HepG2 (cell line): ENCODE measurements at places on chromosomes 5 and 9. TPM values are rescaled to one million over a fixed set of nuclear protein-coding genes. Genes with fewer than 3 reads are reported as not detected.

GRCh38 chr9:30622561-30622960, 1761.9 kb upstream of the ACO1 start:
- no peak overlapping the region for H3K27ac ChIP-seq
- no peak for DNase-seq
- no peaks in the 10 kb centered on the region for H3K27me3 ChIP-seq
- no peak overlapping the region for H3K4me3 ChIP-seq
- H3K4me1 ChIP-seq: no peaks in the 10 kb centered on the region

- H3K27ac ChIP-seq: no peak overlapping the region
- no peak overlapping the region for H3K4me3 ChIP-seq
Observed at GRCh38 chr9:131740898-131741297, 1.0 kb upstream of the RAPGEF1 start.

- peaks cover 12% of the 10 kb centered on the region for H3K4me1 ChIP-seq
- no peak for DNase-seq
- no peak overlapping the region for H3K4me3 ChIP-seq
- H3K36me3 ChIP-seq: no peaks in the 10 kb centered on the region
- no peaks in the 10 kb centered on the region for H3K27me3 ChIP-seq
Observed at GRCh38 chr5:180046656-180047055, 24.9 kb downstream of the RNF130 start.

DNA sequence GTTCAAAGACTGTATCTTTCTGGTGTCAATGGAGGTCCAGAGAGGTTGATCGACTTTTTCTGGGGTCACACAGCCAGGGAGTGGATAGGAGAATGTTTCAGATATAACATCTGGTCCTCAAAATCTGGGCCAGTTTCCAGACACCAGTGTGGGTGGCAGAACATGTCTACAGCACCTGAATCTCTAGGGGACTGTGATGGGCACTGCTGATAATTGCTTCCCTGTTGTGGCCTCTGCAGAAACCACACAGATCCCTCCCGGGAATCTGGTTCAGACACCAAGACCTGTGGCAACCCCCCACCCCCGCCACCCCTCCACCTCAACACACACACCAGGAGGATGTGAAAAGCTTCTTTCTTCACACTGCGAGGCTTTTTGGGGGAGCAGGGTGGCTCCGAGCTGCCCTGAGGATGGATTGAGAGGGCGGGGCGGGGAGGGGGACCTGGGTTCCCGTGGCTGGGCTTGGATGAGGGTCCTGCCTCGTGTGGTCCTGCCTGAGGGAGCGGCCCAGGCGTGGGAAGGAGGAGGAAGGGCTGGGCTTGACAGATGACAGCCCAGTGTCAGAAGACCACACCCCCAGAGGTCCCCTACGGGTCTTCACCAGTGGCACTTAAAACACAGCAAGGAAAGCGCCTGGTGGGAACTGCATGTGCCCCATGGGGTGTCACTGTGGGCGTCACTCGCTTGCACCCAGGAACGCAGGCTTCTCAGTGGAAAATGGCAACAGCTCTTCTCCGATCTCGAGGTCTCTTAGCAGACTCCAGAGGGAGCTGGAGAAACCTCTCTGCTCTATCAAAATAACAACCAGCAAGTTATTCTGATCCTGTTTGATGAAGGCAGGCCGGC, 55.2 kb downstream of the TRIP13 start:
- no peaks in the 10 kb centered on the region for H3K4me1 ChIP-seq
- no peak for DNase-seq
- H3K27me3 ChIP-seq: peaks cover 21% of the 10 kb centered on the region
- no peaks in the 10 kb centered on the region for H3K36me3 ChIP-seq
- H3K27ac ChIP-seq: no peak overlapping the region
- no peak overlapping the region for H3K4me3 ChIP-seq

DNA sequence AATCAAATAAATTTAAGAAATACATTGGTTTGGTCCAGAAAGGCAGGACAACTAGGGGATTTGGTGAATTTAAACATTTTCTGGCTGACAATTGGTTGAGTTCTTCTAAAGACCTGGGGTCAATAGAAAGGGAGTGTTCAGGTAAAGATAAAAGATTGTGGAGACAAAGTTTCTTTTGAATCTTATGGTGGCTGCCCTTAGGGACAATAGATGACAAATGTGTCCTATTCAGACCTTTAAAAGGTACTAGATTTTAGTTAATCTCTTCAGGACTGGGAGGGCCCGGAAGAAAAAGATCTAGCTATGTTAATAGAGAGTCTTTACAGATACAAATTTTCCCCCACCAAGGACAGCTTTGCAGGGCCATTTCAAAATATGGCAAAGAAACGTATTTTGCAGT, 35.9 kb downstream of the PLEKHG4B start:
- H3K27ac ChIP-seq: no peak overlapping the region
- H3K27me3 ChIP-seq: no peaks in the 10 kb centered on the region; the same call in 2 of the 3 replicates
- no peaks in the 10 kb centered on the region for H3K4me1 ChIP-seq
- DNase-seq: no peak

DNA sequence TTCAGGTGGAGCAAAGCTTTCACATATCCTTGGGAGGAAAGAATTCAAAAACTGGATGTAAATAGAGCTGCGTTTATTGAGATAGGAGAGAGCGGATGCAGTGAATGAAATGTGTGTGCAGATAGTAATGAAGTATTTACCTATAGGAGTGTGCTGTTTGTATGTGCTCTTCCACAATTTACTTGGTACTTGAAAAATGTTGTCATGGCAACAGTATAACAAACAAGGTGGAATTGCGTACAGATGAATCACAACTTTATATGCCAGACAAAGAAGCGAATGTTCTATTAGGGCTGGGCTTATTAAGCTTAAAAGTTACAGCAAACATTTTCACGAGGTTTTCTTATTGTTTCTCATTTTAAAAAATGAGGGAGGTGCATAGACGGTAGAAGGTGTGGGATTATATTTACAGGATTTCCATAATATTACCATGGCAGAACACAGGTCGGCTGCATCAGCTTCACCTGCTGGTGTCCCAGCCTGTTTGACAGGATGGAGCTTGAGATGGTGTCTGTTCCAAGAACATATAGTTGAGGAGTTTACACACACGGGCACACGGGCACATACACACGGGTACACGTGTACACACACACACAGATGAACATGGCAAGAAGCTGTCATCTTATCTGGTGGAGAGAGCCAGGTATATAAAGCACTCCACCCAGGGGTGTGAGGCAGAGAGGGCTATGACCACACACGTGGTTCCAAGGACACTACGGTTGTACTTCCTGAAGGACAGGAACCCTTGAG, 155.7 kb downstream of the RMI1 start:
- H3K27ac ChIP-seq: no peak overlapping the region
- DNase-seq: no peak
- no peaks in the 10 kb centered on the region for H3K27me3 ChIP-seq
- H3K36me3 ChIP-seq: no peaks in the 10 kb centered on the region

DNA sequence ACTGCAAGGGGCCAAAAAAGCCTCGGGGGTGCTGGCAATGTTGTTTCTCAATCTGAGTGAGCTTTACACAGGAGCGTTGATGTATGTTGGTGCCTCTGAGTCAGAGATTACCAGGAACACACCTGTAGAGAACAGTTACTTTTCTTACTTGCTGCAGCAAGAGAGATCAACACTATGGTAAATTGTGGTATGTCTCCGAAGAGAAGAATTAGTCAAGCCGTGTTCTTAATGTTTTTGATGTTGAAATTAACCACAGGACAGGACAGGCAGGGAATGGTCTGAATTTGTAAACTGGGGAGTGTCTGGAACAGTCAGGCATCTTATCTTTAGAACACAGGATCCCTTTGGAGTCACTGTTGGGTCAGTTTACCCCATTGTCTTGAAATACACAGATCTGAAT, 285.7 kb downstream of the DNAH5 start:
- no peak overlapping the region for H3K27ac ChIP-seq
- H3K36me3 ChIP-seq: no peaks in the 10 kb centered on the region
- H3K27me3 ChIP-seq: no peaks in the 10 kb centered on the region
- no peak for DNase-seq

- H3K36me3 ChIP-seq: 0 out of 2 replicates have a peak, but pooled peaks cover 2% of the 10 kb centered on the region
- DNase-seq: no peak
- no peak overlapping the region for H3K27ac ChIP-seq
- no peaks in the 10 kb centered on the region for H3K27me3 ChIP-seq
Observed at GRCh38 chr5:32543291-32543690, 42.1 kb upstream of the SUB1 start.

GRCh38 chr9:132077881-132078698, 1.6 kb downstream of the MED27 start:
- no peak overlapping the region for H3K27ac ChIP-seq
- H3K27me3 ChIP-seq: peaks cover 4% of the 10 kb centered on the region; the same call in 1 of the 3 replicates
- H3K36me3 ChIP-seq: peaks cover 16% of the 10 kb centered on the region; the same call in 2 of the 3 replicates
- H3K4me3 ChIP-seq: peak overlapping the region; percentile 95
- no peak for DNase-seq

- no peak overlapping the region for H3K27ac ChIP-seq
- H3K4me3 ChIP-seq: no peak overlapping the region
- H3K4me1 ChIP-seq: no peaks in the 10 kb centered on the region
- DNase-seq: no peak
- H3K36me3 ChIP-seq: no peaks in the 10 kb centered on the region
Observed at GRCh38 chr5:68994645-68995044, 99.2 kb upstream of the SLC30A5 start.

- H3K4me1 ChIP-seq: no peaks in the 10 kb centered on the region
- H3K27ac ChIP-seq: no peak overlapping the region
- no peak for DNase-seq
- no peak overlapping the region for H3K4me3 ChIP-seq
Observed at GRCh38 chr5:6108981-6109825, 269.1 kb downstream of the MED10 start.

DNA sequence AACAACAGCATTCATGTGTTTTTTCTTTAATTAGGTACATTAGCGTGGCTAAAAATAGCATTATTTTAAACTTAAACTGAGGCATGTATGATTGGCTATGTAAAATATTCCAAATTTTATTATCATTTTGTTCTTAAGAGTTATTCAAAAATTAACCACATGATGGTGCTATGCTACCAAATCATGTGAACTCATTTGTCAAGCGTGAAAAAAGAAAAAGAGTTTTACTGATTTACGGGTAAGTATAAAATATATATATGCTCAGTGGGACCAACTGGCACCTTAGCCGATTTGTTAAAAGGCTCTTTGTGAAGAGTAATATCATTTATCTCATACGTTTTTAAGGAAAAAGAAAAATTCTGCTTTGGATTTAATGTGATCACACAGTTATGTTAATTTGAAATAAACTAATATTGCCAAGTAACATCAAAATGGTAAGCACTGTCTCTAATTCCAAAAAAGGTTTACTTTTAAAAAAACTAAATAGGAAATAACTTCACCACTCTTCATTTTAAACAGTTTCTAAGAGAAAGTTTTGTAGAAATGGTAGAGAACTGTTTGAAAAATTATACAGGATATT, 1042.3 kb downstream of the CDH12 start:
- no peaks in the 10 kb centered on the region for H3K27me3 ChIP-seq
- DNase-seq: peak; percentile 8

DNA sequence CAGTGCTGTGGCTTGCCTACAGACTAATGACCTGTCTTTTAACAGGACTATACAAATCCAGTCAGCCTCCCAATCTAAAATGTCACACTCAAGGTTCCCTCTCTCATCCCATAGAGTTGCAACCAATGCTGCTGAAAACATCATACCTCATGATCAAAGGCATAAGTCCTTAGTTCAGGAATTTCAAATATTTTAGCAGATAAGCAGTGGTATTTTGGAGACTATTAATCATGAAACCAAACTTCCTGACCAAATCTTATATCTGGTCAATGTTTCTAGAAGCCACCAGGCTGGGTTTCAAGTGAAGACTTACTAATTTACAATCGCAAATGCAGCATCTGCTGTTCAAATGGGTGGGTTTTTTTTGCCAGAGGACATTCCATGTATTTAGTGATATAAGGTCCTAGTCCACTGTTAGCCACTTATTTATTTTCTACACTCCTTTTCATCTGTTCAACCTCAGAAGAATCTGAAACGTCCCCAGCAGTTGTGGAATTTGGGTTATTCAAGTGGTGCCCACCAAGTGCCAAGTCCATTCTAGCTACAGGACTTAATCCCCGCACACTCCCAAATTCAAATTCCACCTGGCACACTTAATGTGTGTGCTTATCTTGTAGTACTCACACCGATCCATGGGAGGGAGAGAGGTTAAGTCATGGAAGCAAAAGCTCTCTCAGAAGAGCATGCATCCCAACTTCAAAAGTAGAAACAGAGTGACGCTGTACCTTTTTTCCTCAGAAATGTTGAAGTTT, 5.8 kb downstream of the TAS2R1 start:
- no peak for DNase-seq
- no peaks in the 10 kb centered on the region for H3K36me3 ChIP-seq
- H3K27ac ChIP-seq: no peak overlapping the region
- H3K27me3 ChIP-seq: no peaks in the 10 kb centered on the region; the same call in 1 of the 2 replicates
- H3K4me1 ChIP-seq: no peaks in the 10 kb centered on the region

DNA sequence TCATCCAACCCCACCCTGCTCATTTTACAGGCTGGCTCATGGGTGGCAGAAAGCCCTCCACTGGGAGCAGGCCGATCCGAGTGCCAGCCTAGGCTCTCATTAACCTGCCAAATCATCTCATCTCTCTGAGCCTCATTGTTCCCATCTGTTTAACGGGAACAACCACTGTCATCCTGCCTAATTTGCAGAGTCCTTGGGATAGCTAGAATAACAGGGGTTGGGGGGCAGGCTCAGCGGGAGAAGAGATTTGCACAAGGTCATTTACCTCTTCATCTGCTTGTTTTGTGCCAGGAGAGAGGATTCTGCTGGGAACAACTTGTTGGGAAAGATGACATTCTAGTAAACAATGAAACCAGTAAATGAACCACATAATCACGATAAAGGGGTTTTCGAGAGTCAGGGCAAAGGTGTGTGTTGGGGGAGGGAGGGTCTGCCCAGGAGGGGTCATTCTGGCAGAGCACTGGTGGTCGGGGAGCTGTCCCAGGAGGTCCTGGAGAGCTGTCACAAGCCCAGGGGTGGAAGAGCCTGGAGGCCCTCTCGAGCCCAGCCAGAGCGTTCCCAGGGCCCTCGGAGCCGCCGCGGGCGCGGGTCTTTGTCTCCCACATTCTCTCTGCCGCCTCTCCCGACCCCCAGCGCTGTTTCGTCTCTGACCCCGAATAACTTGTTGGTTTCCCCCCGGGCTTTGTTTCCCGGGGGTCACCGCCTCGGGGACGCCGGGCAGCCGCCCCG, 22.8 kb upstream of the NDST1 start:
- peaks cover 2% of the 10 kb centered on the region; the same call in 1 of the 2 replicates for H3K27me3 ChIP-seq
- H3K27ac ChIP-seq: peak overlapping the region; percentile 96
- H3K36me3 ChIP-seq: peaks cover 8% of the 10 kb centered on the region; the same call in 2 of the 3 replicates
- peak overlapping the region; percentile 94; the same call in 1 of the 2 replicates for H3K4me3 ChIP-seq
- H3K4me1 ChIP-seq: peaks cover 71% of the 10 kb centered on the region
- peak; percentile 39 for DNase-seq

GRCh38 chr9:83670381-83670780, 37.4 kb downstream of the UBQLN1 start:
- no peak for DNase-seq
- H3K27ac ChIP-seq: no peak overlapping the region
- H3K27me3 ChIP-seq: no peaks in the 10 kb centered on the region

Gene ADRB2
- 0.01 TPM in 1 of 2 replicates, not detected in the other for polyA plus RNA-seq

Gene CBY3
- not detected in 2 replicates for polyA plus RNA-seq

Gene CYSRT1
- 1.5 and 1.7 TPM in 2 replicates for polyA plus RNA-seq

Gene HTR4
- not detected in 2 replicates for polyA plus RNA-seq

Gene MFAP3
- 12.1 and 15.0 TPM in 2 replicates for polyA plus RNA-seq

Gene TMEM174
- not detected in 2 replicates for polyA plus RNA-seq

Gene SCGB3A2
- not detected in 2 replicates for polyA plus RNA-seq

Gene SPEF2
- 1.2 and 1.5 TPM in 2 replicates for polyA plus RNA-seq

Gene PLAC8L1
- 0.29 and 0.44 TPM in 2 replicates for polyA plus RNA-seq

Gene LCN15
- polyA plus RNA-seq: 32.9 and 53.7 TPM in 2 replicates

Gene FAM221B
- not detected in 2 replicates for polyA plus RNA-seq

Gene DDX4
- 0.05 TPM in 1 of 2 replicates, not detected in the other for polyA plus RNA-seq

Gene FST
- polyA plus RNA-seq: 136 and 141 TPM in 2 replicates
